ENCODE measurements at places on chromosomes 7 and 10.

- DNase-seq = no peak
These were observed 144.5 kb downstream of the RNF216 start for GRCh38 chr7:5636914-5637313.

- DNase-seq = no peak
These were observed 151.0 kb upstream of the YAE1 start for GRCh38 chr7:39415091-39415787.

- no peak for DNase-seq
These were observed 41.4 kb upstream of the BET1 start for GRCh38 chr7:94045581-94045980.

DNA sequence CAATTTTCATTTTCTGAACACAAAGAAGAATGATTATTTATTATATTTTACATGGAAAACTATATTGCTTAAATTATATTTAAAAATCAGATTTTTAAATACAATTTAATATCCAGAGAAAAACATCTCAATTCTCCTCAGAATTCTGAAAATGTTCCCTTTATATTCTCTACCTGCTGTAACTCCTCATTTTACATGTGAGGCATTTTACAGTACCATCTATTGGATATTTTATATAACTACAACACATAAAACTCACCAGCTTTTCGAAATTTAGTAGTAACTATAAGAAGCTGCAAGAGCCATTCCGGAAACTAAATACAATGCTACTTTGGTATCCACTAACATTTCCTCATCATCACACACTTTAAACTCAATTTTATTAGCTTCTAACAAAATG lies 264.6 kb downstream of the DGKB start:
- DNase-seq = no peak

DNA sequence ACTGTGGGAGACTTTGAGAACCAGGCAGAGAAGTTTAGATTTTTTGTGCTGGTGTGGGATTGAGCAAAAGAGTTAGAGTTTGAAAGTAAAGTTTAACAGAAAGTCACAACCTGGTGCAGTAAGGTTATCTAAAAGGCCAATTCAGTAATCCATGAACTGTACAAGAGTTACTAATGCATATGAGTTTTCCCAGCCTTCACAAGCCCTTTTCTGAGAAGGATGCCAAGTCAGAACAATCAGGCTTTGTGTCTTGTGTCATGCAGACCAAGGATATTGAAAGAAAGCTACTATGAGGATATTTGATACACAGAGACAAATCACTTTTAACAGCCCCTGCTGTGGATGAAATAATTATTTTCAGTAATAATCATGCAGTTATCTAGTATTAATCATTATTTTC lies 68.8 kb upstream of the MYO3A start:
- DNase-seq = no peak

GRCh38 chr7:94512735-94513564 lies 3.3 kb downstream of the CASD1 start:
- DNase-seq = no peak

- DNase-seq = no peak
These were observed 37.5 kb upstream of the AOAH start for GRCh38 chr7:36761835-36762234.

- no peak for DNase-seq
These were observed 36.2 kb upstream of the RET start for GRCh38 chr10:43040482-43041256.

DNA sequence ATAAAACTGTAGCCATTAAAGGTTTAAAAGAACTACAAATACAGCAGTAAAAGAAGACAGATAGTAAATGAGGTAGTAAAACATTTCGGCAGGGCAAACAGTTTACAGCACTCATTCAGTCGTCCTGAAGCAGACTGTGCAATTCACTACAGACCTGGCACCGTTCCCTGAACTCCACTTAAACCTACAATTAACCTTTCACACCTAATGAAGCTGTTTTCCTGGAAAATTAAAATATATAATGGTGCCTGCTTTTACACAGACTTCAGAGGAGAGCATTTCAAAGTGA lies 335.3 kb downstream of the GFRA1 start:
- DNase-seq = no peak

DNA sequence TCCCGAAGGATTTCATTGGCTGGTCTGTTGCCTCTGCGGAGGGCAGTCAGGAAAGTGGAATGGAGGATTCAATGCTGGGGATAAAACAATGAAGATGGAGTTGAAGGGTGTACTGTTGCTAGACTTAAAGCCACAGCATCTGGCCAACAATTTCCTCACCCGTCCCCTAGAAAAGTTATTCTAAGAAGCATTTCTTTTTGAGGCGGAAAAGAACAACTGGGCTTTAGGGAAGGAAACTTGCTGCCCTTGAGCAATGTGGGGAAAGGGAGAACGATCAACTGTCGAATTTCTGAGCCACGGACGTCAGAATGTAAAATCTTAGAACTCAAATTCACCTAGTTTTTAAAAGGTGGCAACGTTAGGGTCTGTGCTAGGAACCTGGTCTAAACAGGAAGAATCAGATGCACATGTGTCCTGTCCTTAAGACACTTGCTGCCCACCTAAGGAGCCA lies 664 bp downstream of the FMC1 start:
- DNase-seq = no peak

- no peak for DNase-seq
These were observed 19.6 kb upstream of the MACC1 start for GRCh38 chr7:20236790-20237189.

- no peak for DNase-seq
These were observed 71.1 kb downstream of the DIP2C start for GRCh38 chr10:618229-618989.

DNA sequence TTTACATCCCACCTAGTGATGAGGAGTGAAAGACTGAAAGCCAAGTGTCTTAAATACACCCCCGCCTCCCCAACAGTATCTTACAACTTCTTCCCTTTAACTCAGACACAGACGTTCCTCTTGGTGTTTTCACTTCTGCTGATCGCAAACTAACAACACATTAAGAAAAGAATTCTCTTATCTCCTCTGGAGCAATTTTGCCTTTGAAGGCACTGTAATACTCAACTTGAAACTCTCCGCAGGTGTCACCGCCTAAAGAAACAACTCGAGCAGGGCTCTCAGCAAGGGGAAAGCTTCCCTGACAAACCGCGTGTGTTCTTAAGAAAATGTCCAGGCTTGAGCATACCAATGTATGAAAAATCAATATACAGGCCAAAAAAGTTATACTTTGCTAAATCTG lies 452 bp downstream of the SEMA3C start:
- no peak for DNase-seq

GRCh38 chr7:127582361-127582760 lies 3.0 kb downstream of the GCC1 start:
- DNase-seq = no peak

- no peak for DNase-seq
These were observed 667.7 kb downstream of the SUGCT start for GRCh38 chr7:40802497-40802896.

- no peak for DNase-seq
These were observed 9.0 kb downstream of the CYP2W1 start for GRCh38 chr7:991729-992656.

- DNase-seq = no peak
These were observed 6.6 kb downstream of the UBE2D1 start for GRCh38 chr10:58341422-58341821.

GRCh38 chr7:38303866-38304265 lies 30.4 kb upstream of the TARP start:
- DNase-seq = no peak

- DNase-seq = no peak
These were observed 102.4 kb downstream of the CHCHD3 start for GRCh38 chr7:132979524-132979923.

GRCh38 chr10:87818505-87819288 lies 671 bp upstream of the ATAD1 start:
- no peak for DNase-seq

DNA sequence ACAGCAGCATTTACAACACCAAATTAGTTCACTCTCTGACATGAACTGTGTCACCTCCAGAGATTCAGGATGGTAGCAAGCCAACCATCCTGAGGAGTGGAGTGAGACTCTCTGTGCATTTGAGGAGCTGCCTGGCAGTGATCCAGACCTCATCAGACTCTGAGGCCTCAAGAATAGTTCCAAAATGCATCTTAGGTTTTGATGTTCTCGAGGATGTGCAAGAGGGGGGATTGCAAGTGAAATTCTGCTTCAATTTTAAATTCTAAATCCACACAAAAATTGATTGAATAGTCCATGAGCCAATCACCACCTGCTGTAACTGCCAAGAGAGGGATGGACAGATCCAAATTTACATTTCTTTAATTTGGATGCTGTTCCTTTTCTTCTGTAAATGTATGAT lies 49.7 kb downstream of the SLK start:
- no peak for DNase-seq

- DNase-seq = no peak
These were observed 227.3 kb downstream of the TWIST1 start for GRCh38 chr7:18890134-18890533.

DNA sequence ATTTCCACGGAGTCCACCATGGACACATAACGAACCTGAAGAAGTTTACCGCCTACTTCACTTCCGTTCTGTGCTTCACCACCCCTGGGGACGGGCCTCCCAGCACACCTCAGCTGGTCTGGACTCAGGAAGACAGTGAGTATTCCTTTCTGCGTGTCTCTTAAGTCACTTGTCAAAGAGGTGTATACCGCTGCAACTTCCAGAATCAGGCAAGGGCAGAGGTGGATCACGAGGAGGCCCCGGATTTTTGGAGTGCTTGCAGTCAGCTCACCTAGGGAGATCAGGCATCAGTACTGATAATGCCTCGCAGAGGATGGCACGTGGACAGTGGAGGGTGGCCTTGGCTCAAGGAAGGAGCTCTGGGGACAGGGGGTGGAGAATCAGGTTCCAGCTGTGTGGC lies 630.4 kb upstream of the FOXK1 start:
- no peak for DNase-seq

- no peak for DNase-seq
These were observed 114.2 kb downstream of the PRKAG2 start for GRCh38 chr7:151762583-151763245.

DNA sequence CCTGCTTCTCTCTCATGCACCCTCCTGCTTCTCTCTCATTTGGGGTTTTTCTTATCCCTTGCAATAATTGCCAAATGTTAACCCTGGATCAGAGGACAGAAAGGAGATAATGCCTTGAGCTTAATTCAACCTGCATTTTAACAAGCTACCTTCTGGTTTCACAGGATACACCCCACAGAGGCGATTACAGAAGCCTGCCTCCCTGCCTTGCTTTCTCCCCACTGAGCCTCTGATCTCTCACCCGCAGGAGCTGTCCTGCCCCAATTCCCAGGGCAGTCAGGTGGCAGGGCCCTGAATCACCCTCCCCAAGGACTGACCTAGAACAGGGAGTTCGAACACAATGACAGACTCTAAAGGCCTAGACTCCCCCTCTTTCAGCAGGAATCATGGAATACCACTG lies 959.5 kb downstream of the GRID1 start:
- no peak for DNase-seq

- no peak for DNase-seq
These were observed 642 bp upstream of the COL13A1 start for GRCh38 chr10:69801094-69801433.

- no peak for DNase-seq
These were observed 172.5 kb upstream of the SVIL start for GRCh38 chr10:29807163-29807806.

GRCh38 chr7:121084748-121085336 lies 96.3 kb downstream of the CPED1 start:
- DNase-seq = no peak

- no peak for DNase-seq
These were observed 4.8 kb downstream of the ADCYAP1R1 start for GRCh38 chr7:31056775-31057346.

DNA sequence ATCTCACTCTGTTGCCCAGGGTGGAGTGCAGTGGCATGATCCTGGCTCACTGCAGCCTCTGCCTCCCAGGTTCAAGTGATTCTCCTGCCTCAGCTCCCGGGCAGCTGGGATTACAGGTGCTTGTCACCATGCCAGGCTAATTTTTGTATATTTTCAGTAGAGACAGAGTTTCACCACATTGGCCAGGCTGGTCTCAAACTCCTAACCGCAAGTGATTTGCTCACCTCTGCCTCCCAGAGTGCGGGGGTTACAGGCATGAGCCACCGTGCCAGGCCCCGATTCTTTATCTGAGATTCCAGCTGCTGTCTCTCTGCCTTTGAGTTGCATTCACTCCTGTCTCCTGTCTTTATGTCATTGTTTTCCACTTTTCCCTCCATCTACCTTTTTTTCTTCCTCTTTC lies 168.7 kb downstream of the TMEM178B start:
- DNase-seq = no peak

DNA sequence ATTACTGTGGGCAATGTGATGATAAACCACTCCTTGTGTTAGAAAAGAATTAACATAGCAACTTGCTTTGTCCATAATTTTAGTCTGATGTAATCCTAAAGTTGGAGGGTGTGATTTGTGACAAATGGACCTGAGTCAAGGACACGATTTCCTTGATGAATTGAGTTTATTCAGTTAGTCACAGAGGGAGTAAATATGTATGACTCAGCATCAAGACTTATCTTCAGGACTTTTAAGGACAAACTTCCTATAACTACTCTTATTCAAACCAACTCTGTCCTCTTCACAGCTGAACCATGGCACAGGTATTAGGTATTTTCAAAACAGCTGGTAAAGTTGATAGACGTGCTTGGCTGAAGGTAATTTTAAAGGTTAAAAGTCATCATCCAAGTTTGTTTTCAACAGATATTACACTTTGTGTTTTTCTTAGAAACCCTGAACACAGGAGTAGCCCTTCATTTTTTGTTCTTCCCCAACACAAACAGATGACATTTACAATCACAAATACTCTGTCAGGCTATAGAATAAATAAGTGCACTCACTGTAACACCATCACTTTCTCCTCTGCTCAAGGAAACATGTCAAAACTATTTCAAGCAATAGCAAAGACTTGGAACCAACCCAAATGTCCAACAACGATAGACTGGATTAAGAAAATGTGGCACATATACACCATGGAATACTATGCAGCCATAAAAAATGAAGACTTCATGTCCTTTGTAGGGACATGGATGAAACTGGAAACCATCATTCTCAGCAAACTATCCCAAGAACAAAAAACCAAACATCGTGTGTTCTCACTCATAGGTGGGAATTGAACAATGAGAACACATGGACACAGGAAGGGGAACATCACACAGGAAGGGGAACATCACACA lies 54.5 kb downstream of the COA1 start:
- DNase-seq = no peak

GRCh38 chr7:69953136-69954067 lies 355.1 kb downstream of the AUTS2 start:
- no peak for DNase-seq
